ENCODE measurements at places on chromosomes 6 and 20. TPM values are rescaled to one million over a fixed set of nuclear protein-coding genes. Genes with fewer than 3 reads are reported as not detected.

- no peak for DNase-seq
Measured at GRCh38 chr6:11215773-11216172, 16.7 kb downstream of the NEDD9 start.

- no peak for DNase-seq
Measured at GRCh38 chr20:21693322-21693721, 12.1 kb upstream of the PAX1 start.

DNA sequence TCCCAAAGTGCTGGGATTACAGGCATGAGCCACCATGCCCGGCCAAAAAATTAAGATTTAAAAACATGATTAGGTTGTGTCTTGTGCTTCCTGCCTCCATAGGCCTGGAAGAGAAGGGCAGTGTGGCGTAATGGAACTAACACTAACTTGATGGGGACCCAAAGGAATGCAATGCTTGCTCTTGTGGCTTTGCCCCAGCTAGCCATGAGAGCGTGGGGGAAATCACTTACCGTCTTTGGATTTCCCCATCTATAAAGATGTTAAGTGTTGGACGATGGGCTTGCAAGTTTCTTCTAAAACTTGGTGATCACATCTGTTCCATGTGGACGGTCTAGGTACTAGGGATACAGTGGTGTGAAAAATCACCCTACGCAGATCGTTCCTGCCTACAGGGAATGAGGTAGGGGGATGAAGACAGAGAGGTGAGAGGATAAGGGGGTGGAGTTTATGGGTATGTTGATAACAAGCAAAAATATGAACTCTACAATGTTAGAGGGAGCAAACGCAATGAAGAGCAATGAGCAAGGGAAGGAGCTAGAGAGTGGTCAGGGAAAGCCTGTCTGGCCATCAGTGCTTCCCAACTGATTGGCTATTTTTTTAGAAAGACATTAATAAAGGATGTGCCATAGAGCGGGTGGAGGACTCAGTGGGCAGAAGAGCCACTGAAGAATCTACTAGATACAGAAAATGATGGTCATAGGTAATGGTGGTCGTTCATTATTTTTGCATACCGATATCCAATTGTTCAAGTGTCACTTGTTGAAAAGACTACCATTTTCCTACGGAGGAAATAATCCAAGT, 165.2 kb downstream of the BCAS1 start:
- no peak for DNase-seq

DNA sequence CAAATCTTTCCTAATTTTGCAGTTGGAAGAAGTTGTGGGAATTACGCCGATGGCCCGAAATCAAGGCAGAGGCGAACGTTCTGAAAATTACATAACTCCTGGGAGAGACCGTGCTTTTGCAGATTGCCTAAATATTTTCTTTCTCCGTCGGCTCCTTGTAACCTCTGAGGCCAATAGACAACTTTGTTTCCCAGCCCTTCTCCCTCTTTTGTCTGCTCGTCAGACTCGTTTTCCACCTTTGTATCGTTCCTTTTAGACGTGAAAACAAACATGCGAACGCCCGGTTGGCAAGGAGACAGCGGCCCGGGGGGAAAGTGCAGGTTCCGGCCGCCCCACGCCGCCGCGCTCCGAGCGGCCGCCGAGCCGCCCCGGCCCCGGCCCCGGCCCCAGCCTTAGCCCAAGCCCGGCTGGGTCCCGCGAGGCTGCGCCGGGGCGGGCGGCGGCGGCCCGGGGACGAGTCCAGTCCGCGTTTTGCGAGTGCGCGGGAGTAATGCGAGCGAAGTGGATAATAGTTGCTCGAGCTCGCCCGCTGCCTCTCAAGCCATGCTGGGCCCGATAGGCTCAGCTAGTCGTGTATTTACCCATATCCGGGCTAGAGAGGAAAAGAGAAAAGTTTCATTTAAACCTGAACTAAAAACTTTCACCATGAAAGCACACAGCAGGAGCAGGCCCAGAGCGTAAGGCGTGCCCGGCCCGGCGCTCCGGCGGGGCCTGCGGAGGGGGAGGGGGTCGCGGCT, at the start of gene ARID1B:
Gene ARID1B, plus strand, starts transcription at position 539 of the 737 bp plus-strand sequence. CDS start 303 bp downstream, outside the sequence.
- DNase-seq: peak; percentile 91

DNA sequence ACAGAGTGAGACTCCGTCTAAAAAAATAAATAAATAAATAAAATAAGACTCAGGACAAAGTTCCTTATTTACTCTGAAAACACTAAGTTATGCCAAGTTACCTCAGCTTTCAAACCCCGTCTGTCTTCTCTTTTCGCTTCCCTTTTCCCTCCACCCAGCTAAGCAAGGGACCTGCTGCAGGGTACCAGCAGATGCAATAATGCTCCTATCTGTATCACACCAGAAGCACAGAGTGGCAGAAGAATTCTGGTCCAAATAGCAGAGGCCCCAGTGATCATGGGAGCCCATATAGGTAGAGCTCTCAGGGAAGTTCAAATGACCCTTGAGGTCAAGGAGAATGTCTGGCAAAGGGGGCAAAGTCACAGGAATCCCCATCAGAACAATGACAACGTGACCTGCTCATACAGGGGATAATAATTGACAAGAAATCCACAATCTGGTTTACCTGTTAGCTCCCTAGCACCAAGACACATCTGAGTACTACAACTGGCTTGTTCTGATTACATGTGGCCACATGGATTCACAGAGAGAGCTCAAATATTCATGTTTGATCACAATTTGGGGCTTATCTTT, 8.7 kb downstream of the GCM1 start:
- no peak for DNase-seq

DNA sequence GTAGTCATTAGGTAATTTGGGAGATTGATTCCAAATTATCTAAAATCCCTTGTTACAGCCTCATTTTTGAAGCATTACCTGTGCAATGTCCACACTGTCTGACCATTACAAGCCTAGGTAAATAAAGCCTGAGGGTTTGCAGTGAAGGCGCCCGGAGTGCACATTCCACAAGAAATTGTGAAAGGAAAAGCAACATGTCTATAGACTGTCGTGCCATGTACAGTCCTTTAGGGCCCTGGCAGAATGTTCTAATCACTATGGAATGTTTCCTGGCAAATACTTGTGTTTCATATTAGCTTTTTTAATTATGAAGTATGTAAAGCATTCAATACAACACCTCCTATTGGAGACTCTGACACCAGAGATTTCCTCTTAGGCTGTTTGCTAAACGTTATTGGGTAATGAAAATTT, 28.9 kb downstream of the PREP start:
- DNase-seq: peak; percentile 51

DNA sequence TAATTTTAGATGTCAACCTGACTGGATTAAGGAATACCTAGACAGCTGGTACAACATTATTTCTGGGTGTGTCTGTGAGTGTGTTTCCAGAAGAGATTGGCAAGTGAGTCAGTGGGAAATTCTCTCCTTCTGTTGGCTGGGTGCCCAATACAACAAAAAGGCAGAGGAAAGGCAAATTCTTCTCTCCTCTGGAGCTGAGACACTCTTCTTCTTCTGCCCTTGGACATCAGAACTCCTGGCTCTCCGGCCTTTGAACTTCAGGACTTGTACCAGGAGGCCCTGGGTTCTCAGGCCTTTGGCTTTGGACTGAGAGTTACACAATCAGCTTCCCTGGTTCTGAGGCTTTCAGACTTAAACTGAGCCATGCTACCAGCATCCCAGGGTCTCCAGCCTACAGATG, 7.8 kb upstream of the BTN3A1 start:
- no peak for DNase-seq

GRCh38 chr6:53062169-53062539, 3.0 kb upstream of the FBXO9 start:
- no peak for DNase-seq

DNA sequence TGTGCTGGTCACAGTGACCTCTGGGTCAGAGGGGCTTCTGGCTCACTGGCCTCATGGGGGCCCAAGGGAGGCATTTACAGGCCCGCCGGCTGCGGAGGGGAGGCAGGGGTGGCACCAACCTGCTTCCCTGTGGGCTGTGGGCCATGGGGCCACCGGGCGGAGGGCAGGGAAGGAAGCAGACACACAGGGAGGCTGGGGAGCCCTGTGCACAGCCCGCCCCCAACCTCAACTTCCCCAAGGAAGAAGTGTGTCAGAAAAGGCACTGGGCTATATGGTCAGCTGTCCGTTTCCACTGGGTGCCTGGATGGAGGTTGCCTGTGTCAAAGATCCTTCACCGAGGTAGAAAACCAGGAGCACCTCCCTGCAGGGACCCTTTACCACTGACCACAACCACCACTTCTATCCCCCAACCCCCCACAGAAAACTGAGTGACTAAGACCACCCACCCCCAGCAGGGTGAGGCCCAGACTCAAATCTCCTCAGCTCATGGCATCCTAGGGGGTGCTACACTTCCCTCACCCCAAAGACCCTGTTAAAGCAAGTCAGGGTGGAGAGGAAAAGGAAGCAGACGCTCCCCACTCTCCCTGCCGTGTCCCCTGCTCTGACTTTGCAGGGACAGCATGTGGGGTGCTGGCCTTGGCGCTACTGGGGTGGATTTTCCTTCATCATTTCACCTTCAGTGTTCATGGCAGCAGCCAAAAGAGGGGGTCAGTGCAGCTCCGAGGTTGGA, 5.6 kb downstream of the CST3 start:
- peak; percentile 60 for DNase-seq

- DNase-seq: no peak
Measured at GRCh38 chr6:163250116-163250515, 164.4 kb upstream of the QKI start.

GRCh38 chr6:130602151-130602770, 224.9 kb upstream of the SMLR1 start:
- DNase-seq: no peak

GRCh38 chr6:33278392-33278741, 1.4 kb downstream of the B3GALT4 start:
- DNase-seq: no peak

- DNase-seq: no peak
Measured at GRCh38 chr6:17219098-17219497, 62.1 kb upstream of the RBM24 start.

GRCh38 chr6:17705428-17705777, 1.3 kb downstream of the NUP153 start:
- no peak for DNase-seq

DNA sequence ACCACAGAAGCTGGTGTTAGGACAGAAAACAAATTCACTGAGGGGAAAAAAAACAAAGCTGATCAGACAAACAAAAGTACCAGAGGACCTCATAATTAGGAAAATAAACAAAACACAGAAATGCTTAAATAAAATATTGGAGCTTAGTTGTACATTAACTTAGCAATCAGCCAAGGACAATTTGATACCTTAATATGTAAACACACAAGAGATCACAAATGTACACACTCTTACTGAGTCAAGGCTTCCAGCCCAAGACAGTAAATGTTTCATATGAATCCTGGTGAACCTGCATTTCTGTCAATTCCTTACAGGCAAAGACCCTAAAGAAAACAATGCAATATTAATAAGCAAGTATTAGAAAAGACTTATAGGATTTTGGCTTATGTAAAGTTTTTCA, 62.0 kb upstream of the SPTLC3 start:
- no peak for DNase-seq

DNA sequence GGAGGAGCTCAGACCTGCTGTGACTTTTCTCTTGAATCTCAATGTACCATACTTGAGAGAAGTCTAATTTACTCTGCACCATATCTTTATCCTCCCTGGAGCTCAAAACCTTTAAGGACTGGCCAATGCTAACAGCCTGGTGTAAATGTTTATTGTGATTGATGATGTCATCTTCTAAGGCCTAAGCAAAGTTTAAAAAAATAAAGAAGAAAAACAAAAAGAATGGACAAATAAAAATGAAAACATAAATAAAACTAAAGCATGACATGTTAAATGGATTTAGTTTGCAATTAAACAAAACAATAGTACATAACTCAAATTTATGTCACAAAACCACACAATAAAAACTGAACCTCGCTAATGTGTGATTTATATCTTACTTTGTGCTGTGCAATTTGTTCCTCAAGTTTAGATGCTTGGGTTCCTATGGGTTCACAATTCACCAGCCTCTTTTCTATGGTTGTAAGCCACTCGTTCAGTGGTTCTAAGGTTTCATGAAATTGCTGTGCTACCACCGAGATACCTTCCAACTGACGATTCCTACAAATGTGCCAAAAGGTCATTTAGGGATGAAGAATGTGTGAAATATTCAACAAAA, 113.0 kb downstream of the DST start:
- no peak for DNase-seq

DNA sequence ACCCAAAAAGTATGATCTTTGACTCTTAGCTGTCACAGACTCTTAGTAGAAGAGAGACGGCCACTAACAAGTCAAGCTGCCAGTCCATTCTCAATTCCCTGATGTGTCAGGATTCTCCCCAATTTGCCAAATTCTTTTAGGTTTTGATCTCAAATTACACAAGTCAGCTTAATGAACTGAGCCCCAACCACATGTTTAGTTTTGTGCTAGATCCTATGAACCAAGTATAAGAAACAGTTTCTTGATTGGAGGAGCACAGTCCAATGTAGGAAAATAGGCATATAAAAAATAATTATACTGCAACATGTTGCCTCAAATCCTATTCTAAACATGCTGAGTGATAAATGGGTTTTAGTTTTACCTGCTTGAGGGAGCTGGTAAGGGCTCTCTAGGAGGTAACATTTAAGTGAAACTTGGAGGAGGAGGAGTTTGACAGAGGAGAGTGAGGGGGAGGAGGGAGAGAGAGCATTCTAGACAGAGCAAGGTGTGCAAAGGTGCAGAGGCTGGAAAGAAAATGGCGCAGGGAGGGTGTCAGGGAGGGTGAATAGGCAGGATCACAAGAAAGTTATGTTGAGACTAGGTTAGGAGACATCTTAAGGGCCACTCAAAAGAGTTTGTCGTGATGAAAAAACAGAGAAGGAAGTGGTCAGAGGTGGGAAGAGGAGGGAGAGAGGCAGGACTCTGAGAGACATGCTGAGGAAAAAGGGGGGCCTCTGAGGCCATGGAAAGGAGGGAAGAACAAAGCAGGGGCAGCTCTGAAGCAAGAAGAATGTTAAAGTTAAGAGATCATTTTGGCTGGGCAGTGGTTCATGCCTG, 22.8 kb upstream of the FAM83C start:
- no peak for DNase-seq

- DNase-seq: peak; percentile 81
Measured at GRCh38 chr20:45934046-45934585, 367 bp upstream of the PCIF1 start.

GRCh38 chr20:57048027-57048869, 218.2 kb downstream of the BMP7 start:
- no peak for DNase-seq

Gene PDE7B
- 2.2 TPM for total RNA-seq

Gene SIRPA
- 130 TPM for total RNA-seq

Gene GTF2H4
- total RNA-seq: 37.1 TPM

Gene GMEB2
- total RNA-seq: 9.7 TPM

Gene SLC32A1
- not detected for total RNA-seq

Gene FABP7
- total RNA-seq: not detected

Gene DEFB110
- not detected for total RNA-seq
